ENCODE measurements at places on chromosomes 6 and 20.

- no peak for DNase-seq
- no peak overlapping the region for H3K27ac ChIP-seq
- no peak overlapping the region for H3K4me3 ChIP-seq
- H3K27me3 ChIP-seq = no peaks in the 10 kb centered on the region
Measured at GRCh38 chr6:166423781-166424180, 41.0 kb upstream of the MPC1 start.

- peaks cover 41% of the 10 kb centered on the region for H3K4me1 ChIP-seq
- peak overlapping the region; percentile 99 for H3K27ac ChIP-seq
- H3K4me3 ChIP-seq = peak overlapping the region; percentile 95
- no peak for DNase-seq
- no peaks in the 10 kb centered on the region for H3K36me3 ChIP-seq
- no peaks in the 10 kb centered on the region for H3K27me3 ChIP-seq
Measured at GRCh38 chr20:62927128-62927705, 912 bp upstream of the DIDO1 start.

DNA sequence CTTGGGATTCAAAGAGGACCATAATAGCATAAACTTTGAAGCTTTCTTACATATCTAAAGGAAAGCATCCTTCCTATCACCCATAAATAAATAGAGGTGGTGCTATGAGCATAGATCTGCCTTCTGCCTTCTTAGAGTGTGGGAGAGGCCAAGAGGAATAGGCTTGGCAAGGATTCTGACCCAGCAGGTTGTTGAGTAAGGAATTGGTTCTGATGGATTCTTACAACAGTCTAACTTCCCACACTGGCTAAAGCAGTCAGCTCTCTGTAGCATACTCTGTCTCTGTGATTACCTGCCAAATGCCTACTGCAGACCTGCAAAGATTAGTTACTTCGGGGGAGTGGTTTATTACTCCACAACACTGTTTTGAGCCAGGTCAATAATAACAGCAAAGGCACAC, 198.0 kb upstream of the RAB32 start:
- no peak overlapping the region for H3K27ac ChIP-seq
- no peaks in the 10 kb centered on the region for H3K27me3 ChIP-seq
- H3K36me3 ChIP-seq = no peaks in the 10 kb centered on the region
- DNase-seq = no peak
- no peak overlapping the region for H3K4me3 ChIP-seq

DNA sequence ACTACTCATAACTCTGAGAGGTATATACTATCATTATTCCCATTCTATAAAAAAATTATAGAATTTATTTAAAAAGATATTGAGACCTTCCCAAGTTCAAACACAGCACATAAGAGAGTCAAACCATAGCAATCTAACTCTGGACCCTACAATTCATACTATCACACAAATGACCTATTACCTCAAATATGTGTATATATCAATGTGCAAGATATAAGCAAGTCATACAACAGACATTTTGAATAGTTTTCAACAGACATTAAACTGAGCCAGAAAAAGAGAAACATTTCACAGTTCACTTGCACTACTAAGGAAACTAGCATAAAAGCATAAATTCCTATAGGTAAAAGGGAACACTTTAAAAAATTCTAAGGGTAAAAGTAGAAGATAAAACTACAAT, 11.7 kb downstream of the PHIP start:
- H3K36me3 ChIP-seq = no peaks in the 10 kb centered on the region
- H3K27ac ChIP-seq = no peak overlapping the region

- H3K4me1 ChIP-seq = no peaks in the 10 kb centered on the region
- no peaks in the 10 kb centered on the region for H3K36me3 ChIP-seq
- H3K4me3 ChIP-seq = no peak overlapping the region
- H3K27me3 ChIP-seq = no peaks in the 10 kb centered on the region
Measured at GRCh38 chr6:52877168-52877567, 32.3 kb downstream of the GSTA3 start.

DNA sequence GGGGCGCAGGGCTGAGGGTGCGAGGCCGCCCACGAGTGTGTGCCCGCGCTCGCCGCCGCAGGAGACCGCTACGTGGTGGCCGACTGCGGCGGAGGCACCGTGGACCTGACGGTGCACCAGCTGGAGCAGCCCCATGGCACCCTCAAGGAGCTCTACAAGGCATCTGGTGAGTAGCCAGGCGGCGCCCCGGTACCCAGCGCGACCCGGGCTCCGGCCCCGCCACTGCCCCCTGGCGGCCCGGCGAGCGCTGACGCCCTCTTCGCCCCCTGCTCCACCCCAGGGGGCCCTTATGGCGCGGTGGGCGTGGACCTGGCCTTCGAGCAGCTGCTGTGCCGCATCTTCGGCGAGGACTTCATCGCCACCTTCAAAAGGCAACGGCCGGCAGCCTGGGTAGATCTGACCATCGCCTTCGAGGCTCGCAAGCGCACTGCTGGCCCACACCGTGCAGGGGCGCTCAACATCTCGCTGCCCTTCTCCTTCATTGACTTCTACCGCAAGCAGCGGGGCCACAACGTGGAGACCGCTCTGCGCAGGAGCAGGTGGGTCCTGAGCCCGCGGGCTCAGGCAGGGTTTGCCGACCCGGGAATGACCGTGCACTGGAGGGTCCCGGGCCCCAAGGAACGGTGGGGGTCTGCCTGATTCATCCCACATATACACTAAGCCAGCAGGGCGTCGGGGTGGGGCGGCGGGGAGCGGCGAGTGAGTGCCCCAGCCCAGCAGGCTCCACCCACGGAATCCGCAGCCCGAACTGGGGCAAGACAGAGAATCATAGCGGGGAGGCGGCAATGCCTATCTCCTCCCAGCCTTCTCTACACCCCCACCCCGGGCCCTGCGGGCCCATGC, 17.4 kb downstream of the HSPA12B start:
- peaks cover 7% of the 10 kb centered on the region for H3K27me3 ChIP-seq
- no peak overlapping the region for H3K4me3 ChIP-seq
- no peaks in the 10 kb centered on the region for H3K4me1 ChIP-seq
- no peak for DNase-seq
- no peak overlapping the region for H3K27ac ChIP-seq
- no peaks in the 10 kb centered on the region for H3K36me3 ChIP-seq

DNA sequence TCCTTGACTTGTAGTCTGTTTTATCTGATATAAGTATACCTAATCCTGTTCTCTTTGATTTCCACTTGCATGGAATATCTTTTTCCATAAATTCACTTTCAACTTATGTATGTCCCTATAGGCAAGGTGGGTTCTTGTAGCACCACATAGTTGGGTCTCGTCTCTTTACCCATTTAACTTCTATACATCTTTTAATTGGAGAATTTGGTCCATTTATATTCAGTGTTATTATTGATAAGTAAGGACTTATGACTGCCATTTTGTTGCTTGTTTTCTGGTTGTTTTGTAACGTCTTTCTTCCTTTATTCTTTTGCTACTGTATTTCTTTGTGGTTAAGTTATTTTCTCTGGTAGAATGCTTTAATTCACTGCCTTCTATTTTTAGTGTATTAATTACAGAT, 14.5 kb upstream of the ZNF311 start:
- H3K27me3 ChIP-seq = no peaks in the 10 kb centered on the region
- no peak overlapping the region for H3K4me3 ChIP-seq
- no peak overlapping the region for H3K27ac ChIP-seq

DNA sequence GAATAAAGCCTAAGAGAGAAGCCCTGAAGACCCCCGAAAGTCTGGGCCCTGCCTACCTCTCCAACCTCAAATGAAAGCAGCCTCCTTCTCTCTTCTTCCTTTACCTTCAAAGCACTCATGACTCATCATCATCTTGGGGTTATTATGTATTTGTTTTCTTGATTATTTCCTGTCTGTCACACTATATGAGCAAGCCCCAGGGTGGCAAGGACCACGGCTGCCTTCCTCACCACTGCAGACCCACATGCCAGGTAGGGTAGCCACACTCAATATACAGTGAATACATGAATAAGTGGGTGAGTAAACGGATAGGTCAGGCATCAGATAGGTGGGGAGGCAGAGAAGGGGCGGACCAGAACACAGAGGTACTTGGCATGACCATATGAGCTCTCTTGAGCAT, 8.8 kb downstream of the WFDC3 start:
- H3K4me3 ChIP-seq = no peak overlapping the region
- peak overlapping the region; percentile 79 for H3K27ac ChIP-seq
- no peak for DNase-seq
- no peaks in the 10 kb centered on the region for H3K36me3 ChIP-seq
- no peaks in the 10 kb centered on the region for H3K4me1 ChIP-seq

DNA sequence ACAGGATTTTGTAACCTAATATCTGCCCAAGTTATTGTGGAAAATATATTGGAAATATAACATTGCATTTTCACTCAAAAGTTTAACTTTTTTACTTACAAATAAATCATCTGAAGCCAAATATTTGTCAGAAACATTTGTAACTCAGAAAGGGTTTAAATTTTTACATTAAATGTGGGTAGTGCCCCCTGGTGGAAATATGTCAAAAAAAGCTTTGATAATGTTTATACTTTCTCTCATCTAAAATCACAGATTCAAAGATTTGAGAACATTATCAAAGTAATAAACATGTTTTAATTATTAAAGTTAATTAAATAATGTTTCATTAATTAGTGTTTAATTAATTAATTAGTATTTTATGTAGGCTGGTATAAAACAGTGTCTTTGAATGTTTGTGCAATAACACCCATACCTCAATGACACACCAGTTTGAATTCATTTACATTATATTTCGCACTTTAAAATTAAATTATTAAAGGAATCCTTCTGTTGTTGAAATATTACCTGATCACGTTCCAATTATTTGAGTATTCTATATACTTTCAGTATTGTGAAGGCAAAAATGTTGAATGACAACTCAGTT, 320.1 kb upstream of the FKBP1C start:
- H3K4me3 ChIP-seq = no peak overlapping the region
- no peak for DNase-seq
- H3K4me1 ChIP-seq = no peaks in the 10 kb centered on the region
- no peaks in the 10 kb centered on the region for H3K27me3 ChIP-seq
- no peak overlapping the region for H3K27ac ChIP-seq

GRCh38 chr6:123418071-123418470, 218.7 kb downstream of the TRDN start:
- H3K27me3 ChIP-seq = no peaks in the 10 kb centered on the region
- no peak for DNase-seq
- H3K4me1 ChIP-seq = no peaks in the 10 kb centered on the region

DNA sequence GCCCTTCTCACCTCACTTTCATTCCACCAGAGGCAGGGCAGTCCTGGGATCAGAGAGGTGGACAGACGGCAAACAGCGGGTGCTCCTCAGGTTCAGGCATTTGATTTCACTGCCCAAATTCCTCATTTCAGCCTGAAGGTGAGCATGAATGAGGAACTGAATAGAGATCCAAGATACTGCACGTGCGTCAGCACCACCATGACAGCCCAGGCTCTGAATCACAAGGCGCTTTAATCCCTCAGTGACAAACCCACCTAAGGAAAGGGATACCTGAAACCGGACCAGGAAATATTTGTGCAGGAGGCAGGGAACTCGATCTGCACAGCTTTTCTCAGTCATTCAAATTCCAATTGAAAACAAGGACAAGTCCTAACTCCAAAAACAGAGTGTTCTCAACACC, 174.8 kb upstream of the HEY2 start:
- no peaks in the 10 kb centered on the region for H3K27me3 ChIP-seq
- no peak for DNase-seq
- no peaks in the 10 kb centered on the region for H3K4me1 ChIP-seq
- H3K36me3 ChIP-seq = no peaks in the 10 kb centered on the region

DNA sequence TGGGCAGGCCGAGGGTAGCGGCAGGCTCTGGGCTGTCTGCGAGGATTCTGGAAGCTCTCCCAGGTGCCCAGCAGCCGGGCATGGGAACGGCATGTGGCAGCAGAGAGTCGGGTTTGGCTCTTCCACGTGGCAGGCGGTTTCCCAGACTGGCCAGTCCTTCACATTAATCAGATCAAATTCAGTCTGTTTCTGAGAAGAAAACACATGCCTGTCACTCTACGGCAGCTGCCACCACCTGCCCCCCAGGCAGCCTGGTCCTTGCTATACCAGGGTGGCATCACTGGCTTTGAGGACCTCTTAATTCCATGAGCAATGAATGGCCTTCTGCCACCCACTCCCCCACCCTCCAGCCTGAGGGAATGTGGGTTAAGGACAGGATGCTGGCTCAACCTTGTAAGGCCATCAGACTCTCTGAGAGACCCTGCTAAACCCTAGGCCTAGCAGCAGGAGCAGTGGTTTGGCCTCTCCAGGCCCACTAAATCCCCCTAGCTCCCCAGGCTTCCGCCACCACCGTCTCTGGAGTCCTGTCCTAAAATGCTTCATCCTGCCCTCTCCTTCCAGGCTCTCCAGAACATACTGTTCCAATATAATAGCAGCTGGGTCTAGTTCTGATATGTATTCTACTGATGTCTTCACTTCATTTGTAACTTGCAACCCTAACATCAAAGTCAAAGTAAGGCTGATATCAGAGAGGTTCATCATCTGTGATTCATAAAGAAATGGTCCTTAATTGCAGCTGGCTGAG, 47.8 kb downstream of the PLCG1 start:
- H3K4me3 ChIP-seq = no peak overlapping the region
- peak overlapping the region; percentile 22 for H3K27ac ChIP-seq

GRCh38 chr6:43774776-43775534, 4.9 kb downstream of the VEGFA start:
- no peaks in the 10 kb centered on the region for H3K36me3 ChIP-seq
- H3K27ac ChIP-seq = peak overlapping the region; percentile 95
- peak overlapping the region; percentile 75 for H3K4me3 ChIP-seq

- H3K27me3 ChIP-seq = peaks cover 12% of the 10 kb centered on the region
- no peak for DNase-seq
- no peaks in the 10 kb centered on the region for H3K36me3 ChIP-seq
- no peak overlapping the region for H3K27ac ChIP-seq
- H3K4me3 ChIP-seq = no peak overlapping the region
Measured at GRCh38 chr20:62485062-62485700, 9.4 kb upstream of the GATA5 start.

DNA sequence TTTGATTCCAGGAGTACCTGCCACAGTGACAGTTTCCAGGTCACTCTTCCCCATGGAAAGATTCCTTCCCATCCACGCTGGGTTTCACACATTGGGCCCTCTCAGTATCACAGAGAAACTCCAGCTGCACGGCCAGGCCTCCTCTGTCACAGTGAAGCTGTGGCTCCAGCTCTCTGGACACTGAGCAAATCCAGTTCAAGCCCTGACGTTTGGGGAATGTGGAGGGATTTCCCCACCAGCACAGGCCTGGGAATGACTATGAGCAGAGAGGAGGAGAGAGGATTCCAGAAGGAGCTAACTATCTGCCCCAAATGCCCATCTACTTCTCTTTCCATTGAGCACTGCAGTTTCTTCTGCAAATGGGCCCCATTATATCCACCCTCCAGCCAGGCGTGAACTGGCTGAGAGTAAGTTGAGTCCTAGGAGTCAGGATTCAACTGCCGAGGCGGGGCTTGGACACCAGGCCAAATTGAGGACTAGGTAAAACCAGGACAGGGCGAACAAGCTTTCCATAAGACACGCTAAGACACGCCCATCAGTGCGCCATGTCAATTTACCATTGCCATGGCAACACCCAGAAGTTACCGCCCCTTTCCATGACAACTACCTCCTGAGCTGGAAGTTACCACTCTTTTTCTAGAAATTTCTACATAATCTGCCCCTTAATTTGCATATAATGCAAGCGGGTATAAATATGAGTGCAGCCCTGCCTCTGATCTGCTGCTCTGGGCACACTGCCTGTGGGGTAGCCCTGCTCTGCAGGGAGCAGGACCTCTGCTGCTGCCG, 9.2 kb upstream of the BNIP5 start:
- no peaks in the 10 kb centered on the region for H3K36me3 ChIP-seq
- H3K27ac ChIP-seq = no peak overlapping the region
- no peaks in the 10 kb centered on the region for H3K4me1 ChIP-seq
